Esophagus squamous epithelium (tissue), 5 donors: ENCODE measurements at places on chromosomes 2 and 18.

DNA sequence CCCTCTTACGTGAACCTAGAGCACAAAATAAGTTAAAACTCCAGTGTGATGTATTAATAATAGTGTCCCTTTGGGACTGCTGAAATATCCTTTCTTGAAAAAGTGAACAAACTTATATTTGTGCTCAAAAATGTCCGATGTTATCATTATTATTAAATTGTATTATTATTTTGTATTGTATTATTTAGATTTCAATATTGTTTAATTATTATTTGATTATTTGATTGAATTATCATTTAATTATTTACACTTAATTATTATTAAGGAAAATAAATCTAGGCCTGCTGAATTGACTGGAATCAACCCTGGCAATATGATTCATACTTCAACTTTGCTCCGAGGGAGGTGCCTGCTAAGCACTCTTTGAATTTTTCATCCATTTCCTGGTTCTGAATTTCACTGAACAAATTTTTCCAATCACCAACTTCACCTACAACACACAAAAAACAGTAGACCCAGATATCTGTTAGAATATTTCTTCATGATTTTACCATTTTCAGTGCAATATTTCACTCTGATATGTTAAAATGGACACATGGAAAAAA lies 10.9 kb upstream of the EIF2AK2 start:
- DNase-seq, result no peak

DNA sequence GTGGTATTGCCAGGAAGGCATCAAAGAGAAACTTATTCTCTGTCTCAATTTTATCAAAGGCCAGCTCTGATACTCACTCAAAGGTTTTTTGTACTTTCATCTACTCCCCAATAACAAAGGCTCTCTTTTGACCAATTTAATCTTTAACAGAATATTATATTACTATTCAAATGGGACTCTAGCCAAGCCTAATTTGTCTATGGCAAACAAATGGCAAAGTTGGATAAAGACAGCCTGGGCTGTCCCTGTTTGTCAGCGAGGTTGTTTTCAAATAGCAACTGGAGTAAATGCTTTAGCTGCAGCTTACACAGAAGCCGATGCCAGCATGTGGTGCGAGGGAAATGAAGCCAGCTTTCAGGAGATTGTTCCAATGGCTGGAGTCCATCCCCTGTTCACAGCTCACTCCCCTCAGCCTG lies 80.1 kb upstream of the CTNNA2 start:
- no peak for DNase-seq

DNA sequence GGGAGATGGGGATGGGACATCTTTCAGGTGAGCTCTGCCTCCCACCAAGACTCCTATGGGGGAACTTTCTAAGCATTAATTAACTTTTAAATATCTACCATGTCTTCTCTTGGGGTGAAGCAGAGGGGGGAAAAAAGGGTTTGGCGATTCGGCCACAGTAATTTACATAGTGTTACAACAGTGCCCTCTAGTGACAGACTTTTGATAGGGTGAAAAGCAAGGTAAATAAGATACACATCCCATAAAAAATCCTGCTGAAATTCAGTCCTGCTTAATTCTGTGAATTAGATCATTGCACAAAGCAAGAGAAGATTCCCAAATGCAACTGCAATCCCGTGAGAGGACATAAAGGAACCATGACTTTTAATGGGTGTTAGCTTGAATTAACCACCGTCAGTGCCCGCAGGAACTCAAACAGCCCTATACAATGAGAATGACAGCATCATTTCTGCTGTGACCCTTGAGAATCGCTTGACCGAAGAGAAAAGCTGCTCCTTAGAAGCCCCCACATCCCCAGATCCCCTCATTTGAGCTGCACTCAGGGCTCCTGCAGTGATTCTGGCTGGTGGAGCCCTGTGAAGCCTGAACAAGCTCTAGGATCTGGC lies 32.8 kb downstream of the FAM124B start:
- no peak for DNase-seq

DNA sequence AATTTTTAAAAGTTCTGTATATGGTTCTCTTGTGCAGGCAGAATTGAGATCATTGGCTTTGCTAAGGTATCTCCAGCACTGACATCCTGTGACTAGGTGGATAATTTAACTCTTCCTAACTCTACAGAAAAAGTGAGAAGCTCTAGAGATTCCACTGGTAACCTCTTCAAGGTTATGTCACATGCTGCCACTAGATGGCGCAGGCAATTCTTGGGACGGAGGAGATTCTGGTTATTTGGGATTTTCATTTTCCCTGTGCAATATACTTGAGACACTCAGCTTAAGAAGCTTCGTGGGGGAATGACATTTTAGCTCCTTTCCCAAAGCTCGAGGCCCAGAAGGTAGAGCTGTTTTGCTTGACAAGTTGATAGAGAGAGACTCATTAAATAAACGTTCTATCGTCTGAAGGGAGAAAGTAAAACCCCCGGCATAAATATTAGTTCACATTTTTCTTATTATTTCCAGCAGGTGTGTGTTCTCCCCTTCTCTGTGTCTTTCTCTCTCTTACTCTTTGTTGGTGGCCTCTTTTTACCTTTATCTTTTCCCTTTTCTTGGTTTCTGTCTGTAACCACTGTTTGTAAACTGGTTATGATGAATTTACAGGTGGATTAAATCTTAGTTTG lies 26.6 kb upstream of the LANCL1 start:
- no peak for DNase-seq

- DNase-seq, result no peak
Measured at GRCh38 chr2:218166791-218167190, at the start of gene CXCR1. Gene CXCR1, minus strand, starts transcription at chr2:218166962. Its CDS starts 1,751 bp downstream, at chr2:218165211.

DNA sequence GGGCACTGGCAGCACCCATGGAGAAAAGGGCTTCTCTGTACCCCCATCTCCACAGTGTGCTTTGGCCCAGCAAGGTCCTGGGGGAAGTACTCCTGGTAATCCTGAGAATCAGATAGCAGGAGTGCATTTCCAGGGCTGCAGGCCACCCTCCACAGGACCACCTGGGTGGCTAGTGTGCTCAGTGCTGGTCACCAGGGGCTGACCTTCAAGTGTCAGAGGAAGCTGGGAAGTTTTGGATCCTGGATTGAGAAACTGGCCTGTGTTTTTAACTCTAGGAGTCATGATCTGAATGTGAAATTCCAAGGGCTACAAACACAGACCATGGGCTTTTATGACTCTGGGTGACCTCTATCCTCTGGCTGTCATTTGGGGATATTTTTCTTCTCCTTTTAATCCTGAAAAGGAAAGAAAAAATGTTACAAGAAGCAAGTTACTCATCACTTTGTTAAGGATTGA lies 9.3 kb downstream of the RHOB start:
- DNase-seq, result no peak

- DNase-seq, result no peak
Measured at GRCh38 chr2:50607721-50608120, 424.2 kb downstream of the NRXN1 start.

- no peak for DNase-seq
Measured at GRCh38 chr2:229230911-229231310, 40.2 kb downstream of the PID1 start.

GRCh38 chr2:235669269-235669831 lies 175.5 kb downstream of the AGAP1 start:
- DNase-seq, result no peak

DNA sequence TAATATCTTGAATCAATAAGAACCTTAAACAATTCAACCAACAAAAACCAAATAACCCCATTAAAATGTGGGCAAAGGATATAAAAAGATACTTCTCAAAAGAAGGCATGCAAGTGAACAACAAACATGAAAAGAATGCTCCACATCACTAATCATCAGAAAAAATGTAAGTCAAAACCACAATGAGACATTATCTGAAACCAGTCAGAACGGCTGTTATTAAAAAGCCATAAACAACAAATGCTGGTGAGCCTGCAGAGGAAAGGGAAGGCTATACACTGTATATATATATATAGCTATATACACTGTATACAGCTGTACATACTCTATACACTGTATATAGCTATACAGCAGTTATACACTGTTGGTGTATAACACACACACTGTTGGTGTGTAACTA lies 47.8 kb upstream of the GALNT13 start:
- DNase-seq, result no peak

GRCh38 chr18:77092104-77093066 lies 40.2 kb downstream of the MBP start:
- DNase-seq, result no peak

GRCh38 chr18:11488175-11488574 lies 121.2 kb upstream of the SLC35G4 start:
- DNase-seq, result no peak

GRCh38 chr2:219442256-219443015 lies 7.8 kb downstream of the SPEG start:
- no peak for DNase-seq

DNA sequence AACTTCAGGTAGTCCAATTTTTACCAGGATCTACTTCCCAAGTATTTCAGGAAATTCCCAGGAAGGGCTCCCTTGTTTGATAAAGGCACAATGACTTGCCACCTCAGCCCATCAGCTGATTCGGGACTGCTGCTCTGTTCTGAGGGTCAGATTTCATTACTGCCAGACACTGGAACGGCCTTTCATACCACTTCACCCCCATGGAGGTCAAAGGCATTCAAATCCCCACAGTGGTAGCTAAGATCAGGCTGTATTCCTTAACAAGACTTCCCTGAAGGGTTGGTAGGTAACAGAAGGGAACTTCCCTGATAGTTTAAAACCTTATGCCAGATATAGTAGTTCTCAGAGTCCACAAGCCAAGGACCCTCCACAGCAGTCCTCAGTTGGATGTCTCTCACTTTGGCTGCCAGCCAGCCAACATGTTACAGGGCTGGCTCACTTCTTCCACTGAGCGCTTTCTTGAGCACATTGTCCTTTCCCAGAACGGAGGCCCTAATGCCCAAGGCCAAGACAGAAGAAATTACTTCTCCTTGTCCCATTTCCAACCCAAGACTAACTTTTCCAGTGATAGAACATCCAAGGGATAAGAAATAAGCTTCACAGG lies 40.0 kb upstream of the GLS start:
- no peak for DNase-seq

GRCh38 chr18:6659963-6660725 lies 69.4 kb upstream of the ARHGAP28 start:
- no peak for DNase-seq

- DNase-seq, result no peak
Measured at GRCh38 chr2:226707499-226707898, 92.1 kb downstream of the IRS1 start.

- no peak for DNase-seq
Measured at GRCh38 chr18:69958422-69958821, 10.7 kb upstream of the CD226 start.

GRCh38 chr2:106841886-106842645 lies 43.9 kb downstream of the ST6GAL2 start:
- DNase-seq, result no peak

DNA sequence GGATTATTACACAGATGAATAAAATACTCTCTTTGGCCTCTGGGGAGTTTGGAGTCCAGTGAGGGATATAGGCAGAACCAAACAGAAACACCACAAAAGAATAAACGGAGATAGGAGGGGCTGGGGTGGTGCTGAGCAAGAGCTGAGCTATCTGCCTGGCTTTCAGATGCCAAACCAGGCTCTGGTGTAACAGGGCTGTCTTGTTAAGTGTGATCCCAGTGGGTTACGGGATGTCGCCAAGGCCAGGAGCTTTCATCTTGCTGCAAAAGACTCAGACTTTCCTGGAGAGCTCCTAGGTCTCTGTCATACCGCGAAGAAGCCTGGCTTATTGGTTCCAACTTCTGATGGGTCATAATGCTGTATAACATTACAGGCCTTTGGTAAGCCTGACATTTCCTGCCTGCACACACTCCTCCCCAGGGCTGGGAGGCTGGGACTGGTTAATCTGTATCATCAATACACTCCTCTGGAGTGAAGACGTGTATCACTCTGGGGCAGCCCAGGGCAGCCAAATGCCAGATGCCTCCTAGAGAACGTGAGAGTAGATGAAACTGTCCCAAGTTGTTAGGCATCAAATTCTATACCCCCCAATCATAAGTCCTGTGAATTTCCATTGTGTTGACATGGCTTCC lies 60.5 kb downstream of the STPG4 start:
- no peak for DNase-seq

DNA sequence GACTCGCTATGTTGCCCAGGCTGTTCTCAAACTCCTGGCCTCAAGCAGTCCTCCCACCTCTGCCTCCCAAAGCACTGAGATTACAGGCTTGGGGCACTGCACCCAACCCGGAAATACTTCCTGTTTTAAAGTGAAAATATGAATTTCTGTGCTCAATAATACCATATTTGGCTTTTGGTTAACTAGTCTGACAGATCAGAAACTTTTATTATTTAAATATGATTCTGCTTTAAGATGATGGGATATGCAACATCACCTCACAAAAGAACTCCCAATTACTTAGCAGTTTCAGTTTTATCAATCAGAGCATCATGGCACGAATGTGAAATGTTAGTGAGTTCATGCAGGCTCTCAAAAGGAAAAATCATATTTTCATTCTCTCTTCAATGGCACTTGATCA lies 120.6 kb downstream of the PTRHD1 start:
- no peak for DNase-seq

- DNase-seq, result no peak
Measured at GRCh38 chr2:48194641-48195040, 288.3 kb upstream of the FBXO11 start.

DNA sequence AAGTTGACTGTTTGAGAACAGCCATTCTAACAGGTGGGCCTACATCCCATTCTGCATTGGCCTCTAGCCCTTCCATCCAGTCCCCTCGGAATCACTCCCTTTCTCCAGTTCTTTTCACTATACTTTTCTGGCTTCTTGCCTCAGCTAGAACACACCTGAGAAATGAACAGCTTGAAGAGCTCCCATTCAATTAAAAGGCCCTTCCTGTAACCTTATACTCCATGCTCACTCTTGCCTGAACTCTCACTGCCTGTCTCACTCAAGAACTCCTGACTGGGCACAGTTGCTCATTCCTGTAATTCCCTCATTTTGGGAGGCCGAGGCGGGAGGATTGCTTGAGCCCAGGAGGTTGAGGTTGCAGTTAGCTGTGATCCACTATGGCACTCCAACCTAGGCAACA lies 23.6 kb downstream of the CHRNA1 start:
- DNase-seq, result no peak

GRCh38 chr2:218317303-218317630 lies 25.0 kb upstream of the TMBIM1 start:
- no peak for DNase-seq

DNA sequence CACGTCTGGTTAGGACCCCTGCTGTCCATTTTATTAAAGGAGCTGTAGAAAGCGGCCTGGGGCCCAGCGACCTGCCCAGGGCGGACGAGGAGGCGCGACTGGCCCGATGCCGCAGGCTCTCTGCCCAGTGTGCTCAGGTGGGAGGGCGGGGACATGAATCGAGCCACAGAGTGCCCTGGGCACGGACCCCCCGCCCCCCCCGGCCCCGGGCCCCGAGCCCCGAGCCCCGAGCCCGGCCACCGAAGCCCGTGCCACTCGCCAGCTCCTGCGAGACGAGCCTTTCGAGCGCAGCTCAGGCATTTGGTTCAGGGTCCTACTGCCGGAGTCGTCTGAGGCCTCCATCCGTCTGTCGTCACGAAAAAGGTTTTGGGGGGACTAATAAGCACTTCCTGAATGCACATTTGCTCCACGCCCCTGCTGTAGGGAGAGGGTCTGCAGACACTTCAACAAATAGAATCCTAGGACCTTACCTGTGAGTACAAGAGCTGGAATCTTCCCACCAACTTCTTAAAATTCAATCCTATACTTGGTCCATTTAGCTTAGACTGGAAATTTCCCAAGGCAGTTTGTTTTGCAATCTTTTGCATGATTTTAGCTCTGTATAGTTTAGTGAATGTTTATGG lies 602 bp upstream of the ADAM17 start:
- DNase-seq, result no peak

- no peak for DNase-seq
Measured at GRCh38 chr18:40917056-40917455, 1038.0 kb upstream of the PIK3C3 start.

GRCh38 chr2:197515315-197515738 lies 539 bp upstream of the MOB4 start:
- DNase-seq, result no peak

GRCh38 chr2:7060631-7061449 lies 143.6 kb downstream of the RNF144A start:
- DNase-seq, result no peak
